ENCODE measurements at places on chromosomes 4 and X.
A peak's percentile ranks its signal among the peaks of the same experiment; 100 is the strongest.

DNA sequence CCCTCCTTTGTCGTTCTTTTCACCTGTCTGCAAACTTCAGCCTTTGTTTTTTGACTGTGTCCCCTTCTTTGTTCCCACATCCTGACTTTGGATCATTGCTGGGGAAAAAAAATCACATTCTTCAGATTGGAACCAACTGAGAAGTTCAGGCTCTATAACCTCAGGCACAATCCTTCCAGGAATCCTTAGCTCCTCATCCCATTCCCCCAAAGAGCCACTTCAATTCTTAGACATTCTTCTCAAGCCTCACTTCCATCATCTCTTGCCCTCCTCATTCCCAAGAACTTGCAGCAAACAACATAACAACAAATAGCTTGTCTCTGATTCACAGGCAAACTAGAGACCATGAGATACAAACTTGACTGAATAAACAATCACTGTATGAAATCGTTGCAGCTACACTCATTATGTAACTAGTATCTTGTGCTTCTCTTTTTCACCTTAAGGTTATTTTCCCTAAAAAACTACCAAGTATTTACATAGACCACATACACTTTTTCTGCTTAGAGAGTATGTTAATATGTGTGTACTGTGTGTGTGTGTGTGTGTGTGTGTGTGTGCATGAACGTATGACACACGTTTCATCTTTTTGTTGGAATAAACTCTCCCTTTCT is 26.4 kb upstream of the PGM2 start:
- no peak for DNase-seq

DNA sequence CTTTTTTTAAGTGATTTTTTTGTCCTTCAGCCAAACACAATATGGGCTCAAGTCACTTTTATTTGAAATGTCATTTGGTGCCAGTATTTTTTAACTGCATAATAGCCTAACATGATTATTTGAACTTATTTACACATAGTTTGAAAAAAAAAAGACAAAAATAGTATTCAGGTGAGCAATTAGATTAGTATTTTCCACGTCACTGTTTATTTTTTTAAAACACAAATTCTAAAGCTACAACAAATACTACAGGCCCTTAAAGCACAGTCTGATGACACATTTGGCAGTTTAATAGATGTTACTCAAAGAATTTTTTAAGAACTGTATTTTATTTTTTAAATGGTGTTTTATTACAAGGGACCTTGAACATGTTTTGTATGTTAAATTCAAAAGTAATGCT is 62.1 kb downstream of the EDNRA start:
- no peak for DNase-seq

DNA sequence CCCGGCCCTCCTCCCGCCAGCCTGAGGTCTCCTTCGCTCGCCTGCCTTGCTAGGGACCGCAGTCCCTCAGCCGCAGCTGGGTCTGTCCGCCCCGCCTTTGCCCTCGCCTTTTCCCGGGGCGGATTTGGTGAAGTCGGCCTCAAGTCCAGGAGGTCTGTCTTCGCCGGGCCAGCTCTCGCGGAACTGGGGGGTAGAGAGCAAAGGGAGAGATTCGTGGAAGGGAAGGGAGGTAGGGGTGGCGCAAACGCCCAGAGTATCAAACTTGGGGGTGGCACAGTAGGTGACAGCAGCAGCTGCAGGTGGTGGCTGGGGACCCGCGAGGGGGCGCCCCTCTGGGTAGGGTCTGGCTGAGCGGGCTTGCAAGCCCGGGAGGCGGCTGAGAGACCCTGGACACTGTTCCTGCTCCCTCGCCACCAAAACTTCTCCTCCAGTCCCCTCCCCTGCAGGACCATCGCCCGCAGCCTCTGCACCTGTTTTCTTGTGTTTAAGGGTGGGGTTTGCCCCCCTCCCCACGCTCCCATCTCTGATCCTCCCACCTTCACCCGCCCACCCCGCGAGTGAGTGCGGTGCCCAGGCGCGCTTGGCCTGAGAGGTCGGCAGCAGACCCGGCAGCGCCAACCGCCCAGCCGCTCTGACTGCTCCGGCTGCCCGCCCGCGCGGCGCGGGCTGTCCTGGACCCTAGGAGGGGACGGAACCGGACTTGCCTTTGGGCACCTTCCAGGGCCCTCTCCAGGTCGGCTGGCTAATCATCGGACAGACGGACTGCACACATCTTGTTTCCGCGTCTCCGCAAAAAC is at the start of gene NPY2R:
Gene NPY2R, plus strand, starts transcription at position 379 of the 797 bp plus-strand sequence. CDS start 5,304 bp downstream, outside the sequence.
- DNase-seq: peak; percentile 45

DNA sequence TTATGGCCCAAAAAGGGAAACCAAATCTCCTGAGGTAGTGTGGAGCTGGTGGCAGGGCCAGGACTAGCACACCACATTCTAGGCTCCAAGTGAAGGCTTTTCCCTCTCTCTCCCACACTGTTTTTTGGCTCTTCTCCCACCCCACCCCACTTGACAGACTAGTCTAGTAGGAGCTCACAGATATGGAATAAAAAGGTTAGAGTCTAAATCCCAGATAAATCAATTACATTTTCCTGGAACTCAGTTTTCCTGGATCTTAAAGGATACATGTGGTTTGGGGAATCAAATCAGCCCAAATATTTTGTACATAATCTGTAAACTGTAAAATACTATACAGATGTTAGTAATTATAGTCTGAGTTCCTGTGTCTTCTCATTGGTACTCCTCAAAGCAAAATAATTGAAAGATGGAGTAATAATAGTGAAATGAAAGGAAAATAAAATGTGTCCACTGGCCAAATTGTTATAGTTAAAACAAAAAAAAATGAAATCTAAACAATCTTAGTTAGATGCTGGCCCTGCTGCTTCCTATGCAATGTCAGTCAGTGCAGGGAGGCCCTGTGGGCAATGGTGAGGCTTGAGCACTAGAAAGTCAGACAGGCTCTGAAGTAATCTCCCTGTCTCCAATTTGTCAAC is 370.4 kb upstream of the CPEB2 start:
- no peak for DNase-seq

DNA sequence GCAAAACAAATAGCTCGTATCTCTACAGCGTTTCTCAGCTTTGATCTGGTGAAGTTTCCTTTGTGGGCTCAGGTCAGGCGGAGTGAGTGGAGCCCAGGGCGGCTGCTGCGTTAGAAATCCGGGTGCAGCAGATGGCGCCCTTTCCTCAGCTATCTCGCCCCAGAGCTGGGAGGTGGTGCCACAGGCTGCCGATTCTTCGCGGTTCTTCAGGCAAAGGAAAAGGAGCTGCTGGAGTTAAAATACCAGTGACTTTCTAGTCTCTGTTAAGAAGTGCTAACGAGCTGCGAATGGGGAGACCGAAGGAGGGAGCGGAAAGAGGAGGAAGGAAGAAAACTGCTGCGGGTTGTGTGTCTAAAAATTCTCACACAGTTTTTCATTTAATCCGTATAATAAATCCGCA is 114.6 kb downstream of the CPE start:
- no peak for DNase-seq

- no peak for DNase-seq
These were observed 57.7 kb upstream of the EFHC2 start for GRCh38 chrX:44401151-44401550.

- no peak for DNase-seq
These were observed 34.7 kb downstream of the DIAPH2 start for GRCh38 chrX:96719161-96719875.

DNA sequence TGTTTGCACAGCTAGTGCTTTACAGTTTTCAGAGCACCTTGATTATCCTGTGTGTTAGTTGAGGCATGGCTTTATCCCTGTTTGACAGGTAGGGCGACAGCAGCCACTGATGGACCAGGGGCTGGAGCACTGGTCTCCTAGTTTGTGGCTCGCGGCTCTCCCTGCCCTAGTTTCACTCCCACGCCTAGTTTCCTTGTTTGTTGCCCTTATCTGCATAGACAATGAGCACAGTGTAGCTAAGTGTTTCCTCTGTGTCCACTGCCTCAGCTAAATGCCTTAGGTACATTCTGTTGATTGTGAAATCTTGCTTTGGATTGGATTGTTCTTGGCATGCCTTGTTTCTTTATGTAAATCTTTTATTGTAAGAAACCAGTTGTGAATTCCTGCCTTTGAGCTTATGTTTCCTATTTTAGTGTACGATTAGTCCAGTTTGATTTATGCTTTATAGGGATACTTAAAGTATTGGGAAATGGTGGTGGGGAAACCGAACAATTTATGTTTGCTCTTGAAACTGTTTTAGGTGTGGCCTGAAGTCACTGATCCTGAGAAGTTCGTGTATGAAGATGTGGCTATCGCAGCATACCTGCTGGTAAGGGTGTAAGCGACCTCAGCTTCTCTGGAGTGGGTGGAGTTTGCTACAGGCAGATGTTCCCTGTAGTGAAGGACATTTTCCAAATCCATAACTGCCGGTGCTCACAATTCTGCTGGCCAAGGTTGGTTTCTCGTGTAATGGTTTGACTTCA is 11.0 kb downstream of the TRMT44 start:
- DNase-seq: no peak

- no peak for DNase-seq
These were observed 238.5 kb downstream of the RASL11B start for GRCh38 chr4:53100501-53101190.

GRCh38 chrX:78104447-78105176 is 564 bp downstream of the PGK1 start:
- no peak for DNase-seq

- no peak for DNase-seq
These were observed 13.5 kb downstream of the PRKX start for GRCh38 chrX:3699821-3700381.

DNA sequence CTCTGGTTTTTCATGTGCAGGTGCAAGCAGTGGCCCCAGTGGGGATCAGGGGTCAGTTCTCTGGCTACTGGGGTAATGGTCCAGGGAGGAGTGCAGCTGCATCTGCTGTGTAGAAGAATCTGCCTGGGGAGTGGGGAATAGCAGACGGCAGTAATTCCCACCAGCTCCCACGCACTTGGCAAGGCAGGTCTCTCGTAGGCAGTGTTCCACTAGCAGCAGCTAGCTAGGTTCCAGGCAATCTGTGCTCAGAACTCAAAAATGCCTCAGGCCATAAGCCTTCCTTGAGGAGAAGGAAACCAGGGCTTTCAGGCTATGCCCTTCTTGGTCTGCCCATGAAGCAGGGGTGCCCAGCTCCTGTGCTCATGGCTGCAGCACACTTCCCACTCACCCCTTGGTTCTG is 38.8 kb downstream of the DCLK2 start:
- DNase-seq: no peak

GRCh38 chr4:152392079-152392478 is 143.8 kb downstream of the FBXW7 start:
- no peak for DNase-seq

DNA sequence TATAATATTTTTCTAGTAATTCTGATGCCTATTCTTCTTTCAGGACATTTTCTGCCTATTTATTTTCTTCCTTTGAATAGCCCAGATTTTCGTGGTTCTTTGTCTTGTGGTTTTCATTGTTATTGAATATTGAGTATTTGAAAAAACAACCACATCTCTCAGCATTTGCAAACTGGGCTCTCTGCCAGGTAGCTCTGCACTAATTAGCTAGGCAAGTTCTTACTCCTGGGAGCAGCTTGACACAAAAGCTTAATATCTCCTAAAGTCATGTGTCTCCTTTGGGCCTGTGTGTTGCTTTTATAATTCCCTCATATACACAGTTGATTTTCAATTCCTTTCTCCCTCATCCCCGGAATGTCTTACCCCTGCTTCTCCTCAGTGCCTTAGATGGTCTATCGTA is 413.5 kb upstream of the GRIA3 start:
- DNase-seq: no peak

GRCh38 chrX:69374569-69374968 is 129.6 kb upstream of the NALF2 start:
- no peak for DNase-seq

DNA sequence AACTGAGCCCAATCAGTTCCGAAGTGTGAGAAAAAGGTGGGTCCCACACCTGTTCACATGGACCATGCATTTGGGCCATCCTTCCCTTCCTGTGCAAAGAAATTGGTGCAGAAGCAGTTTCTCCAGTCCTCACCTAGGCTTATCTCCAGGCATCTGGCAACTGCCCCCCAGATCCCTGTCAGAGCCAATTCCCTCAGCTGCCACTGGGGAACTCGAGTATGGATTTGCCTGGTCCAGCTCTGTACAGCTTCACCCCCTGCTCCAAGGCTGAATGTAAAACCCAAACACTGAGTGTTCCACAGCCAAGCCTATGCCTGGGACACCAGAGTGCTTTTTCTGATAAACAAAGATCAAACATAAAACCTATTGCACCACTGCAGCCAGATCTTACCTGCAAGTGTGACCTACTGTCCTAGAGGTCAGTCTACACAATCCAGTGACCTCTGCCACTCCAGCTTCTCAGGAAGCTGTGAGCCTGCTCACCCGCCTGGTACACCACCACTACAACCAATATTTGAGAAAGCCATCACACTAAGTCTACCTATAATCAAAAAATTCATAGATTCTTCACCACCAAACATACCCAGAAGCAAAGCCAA is 136.4 kb downstream of the STPG2 start:
- DNase-seq: no peak

DNA sequence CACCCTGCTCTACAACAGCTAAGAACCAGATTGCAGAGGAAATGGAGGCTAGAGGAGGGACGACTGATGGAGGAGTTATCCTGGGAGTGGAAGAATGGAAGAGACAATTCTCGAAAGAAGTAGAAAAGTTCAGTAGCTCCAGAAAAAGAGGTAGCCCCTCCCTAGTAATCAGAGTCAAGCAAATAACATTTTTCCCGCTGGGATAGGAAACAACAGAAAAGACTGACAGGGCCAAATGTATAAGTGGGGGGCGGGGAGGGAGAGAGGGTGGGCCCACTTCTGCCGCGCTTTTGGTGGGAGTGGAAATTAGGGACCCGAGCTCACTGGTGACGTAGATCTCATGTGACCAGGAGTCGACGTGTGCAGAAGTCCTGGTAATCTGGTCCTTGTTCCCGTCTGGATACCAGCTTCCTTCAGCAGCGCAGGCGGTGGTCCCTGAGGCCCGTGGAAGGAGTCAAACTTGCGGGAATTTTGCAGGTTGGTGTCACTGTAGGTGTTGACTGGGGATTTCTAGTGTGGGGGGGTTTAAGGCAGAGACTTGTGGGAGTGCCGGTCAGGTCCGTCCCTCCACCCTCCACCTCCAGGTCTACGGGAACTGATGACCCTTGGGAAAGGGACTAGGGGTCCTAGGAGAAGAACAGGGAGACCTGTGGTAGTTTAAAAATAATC is at the start of gene TCEAL9:
Gene TCEAL9, plus strand, starts transcription at position 377 of the 669 bp plus-strand sequence. CDS start 1,179 bp downstream, outside the sequence.
- no peak for DNase-seq

- no peak for DNase-seq
These were observed 53.4 kb downstream of the KDR start for GRCh38 chr4:55071951-55072350.

- no peak for DNase-seq
These were observed 484.6 kb upstream of the INTU start for GRCh38 chr4:127148165-127148564.

Data from spinal cord (tissue), 10 donors.